ENCODE measurements at places on chromosomes 2 and 18.

DNA sequence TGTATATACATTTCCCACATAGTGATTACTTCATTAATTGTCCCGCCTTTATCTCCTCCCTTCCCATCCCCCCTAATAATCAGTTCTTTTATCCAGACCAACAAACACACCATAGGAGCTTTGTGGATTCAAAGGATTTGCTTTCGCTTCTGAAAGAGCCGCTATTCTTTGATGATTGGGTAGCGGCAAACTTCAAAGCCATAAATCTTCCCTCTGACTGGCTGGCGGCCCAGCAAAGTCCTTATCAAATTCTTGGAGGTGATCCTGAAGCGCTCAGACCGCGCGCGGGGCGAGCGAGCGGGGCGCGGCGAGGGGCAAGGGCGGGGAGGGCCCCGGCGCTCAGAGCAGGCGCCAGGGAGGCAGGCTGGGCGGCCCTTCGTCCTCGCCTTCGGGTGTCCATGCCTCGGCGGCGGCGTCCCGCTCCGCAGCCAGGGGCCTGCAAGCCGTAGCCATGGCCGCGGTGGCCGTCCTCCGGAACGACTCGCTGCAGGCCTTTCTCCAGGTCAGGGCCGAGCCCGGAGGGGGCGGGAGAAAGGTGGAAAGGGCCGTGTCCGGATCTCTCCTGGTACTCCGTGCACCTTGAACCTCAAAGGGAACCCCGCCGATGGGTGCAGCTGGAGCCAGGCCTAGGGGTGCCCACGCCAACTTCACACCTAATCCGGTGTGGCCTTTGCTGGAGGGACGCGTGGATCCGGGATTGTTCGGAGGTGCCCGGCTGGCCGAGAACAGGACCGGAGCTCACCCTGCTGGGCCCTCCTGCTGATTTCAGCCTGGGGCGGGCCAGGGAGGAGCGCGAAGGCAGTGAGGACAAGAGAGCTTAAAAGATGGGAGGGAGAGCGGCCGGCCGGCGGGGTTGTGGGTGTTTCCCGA, at the start of gene SP5:
SP5 (plus strand) TSS at position 276 of the 870 bp plus-strand sequence; CDS start at position 452, 176 bp downstream.
- no peak for DNase-seq

DNA sequence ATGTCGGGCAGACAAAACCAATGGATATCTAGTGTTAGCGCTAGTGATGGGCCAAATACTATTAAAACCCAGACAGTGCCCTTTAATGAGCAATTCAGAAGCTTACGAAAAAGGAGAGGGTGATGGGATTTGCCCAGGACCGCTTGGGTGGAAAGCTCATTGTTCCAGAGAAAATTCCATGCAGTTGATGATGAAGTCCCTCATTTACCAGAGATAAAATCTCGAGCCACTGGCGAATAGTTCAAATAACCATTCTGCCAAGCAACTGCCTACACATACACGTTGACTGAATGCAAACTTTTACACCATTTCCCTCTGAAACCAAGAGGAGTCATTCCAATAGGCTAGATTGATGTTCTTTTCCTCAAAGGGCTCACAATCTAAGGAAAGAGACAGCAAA, 73.6 kb upstream of the ARL4C start:
- DNase-seq: no peak

DNA sequence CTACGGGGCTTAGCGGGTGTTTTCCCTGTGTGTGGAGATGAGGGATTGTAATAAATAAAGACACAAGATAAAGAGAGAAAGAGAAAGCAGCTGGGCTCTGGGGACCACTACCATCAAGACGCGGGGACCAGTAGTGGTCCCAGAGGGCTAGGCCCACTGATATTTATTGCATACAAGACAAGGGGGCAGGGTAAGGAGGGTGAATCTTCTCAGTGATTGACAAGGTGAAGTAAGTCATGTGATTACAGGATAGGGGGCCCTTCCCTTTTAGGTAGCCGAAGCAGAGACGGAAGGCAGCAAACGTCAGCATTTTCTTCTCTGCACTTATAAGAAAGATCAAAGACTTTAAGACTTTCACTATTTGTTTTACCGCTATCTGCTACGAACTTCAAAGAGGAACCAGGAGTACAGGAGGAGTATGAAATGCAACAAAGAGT, 4.5 kb upstream of the GAL3ST2 start:
- DNase-seq: no peak

DNA sequence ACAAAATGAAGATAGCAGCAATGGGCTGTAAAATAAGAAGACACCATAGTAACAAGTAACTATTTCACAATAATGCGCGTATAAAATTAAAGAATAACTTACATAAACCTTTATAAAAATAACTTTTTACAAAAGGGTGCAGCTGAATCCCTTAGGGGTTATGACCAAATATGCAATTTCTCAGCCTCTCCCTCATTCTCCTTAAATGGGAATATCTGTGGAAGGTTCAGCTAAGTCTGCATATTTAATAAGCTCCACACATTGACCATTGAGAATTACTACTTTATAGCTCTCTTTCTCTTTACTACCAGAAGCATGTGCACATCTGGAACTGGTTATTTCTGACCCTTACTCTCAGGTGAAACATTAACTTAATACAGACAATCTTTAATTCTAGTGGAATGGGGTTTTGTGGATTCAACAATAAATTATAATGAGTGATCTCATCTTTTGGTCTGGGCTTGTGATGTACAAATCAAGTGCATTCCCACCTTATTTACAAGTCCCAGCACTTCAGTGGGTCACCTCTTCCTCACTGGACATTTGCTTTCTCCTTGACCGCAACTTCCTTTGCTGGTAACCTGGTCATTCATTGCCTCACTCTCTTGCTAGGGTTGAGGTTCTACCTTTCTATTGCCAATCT, 15.7 kb downstream of the ARHGAP15 start:
- DNase-seq: no peak

- DNase-seq: no peak
These were observed 4.2 kb downstream of the RNF144A start for GRCh38 chr2:6921321-6921922.

DNA sequence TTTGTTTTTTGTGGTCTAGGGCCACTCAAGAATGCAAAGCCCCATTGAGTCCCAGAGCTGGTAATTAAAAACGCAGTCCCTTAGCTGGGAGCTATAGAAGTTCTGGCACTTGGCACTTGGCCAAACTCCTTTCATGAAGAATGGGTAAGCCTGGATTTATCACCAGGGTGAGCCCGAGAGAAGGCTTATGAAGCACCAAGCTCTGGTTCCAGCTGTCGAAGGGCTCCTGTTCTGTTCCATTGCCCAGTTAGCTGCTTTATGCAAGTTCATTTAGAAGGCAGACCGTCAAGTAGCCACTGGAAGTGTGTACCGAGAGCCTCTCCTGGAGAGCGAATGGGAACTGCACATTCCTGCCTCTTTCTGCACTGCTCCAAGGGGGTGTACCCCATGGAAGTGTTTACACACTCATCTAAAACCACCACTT, 14.2 kb downstream of the ECEL1 start:
- no peak for DNase-seq

DNA sequence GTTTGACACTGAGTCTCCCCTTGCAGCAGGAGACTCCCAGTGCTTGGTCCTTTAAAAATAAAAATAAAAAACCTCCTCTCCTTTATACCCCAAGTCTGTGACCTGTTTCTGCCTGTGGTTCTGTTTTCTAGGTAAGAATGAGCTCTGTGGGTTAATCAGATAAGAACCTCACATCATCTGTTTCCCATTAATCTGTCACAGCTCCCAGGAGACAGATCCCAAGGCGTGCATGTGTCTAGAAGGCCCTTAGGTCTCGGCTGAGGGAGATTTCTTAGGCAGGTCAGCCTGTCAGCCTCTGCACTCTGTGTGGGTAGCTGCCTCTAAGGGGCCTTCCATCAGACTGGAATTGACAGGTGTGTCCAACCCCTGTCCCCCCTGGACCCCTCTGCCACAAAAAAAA, 80.7 kb downstream of the FHOD3 start:
- no peak for DNase-seq

DNA sequence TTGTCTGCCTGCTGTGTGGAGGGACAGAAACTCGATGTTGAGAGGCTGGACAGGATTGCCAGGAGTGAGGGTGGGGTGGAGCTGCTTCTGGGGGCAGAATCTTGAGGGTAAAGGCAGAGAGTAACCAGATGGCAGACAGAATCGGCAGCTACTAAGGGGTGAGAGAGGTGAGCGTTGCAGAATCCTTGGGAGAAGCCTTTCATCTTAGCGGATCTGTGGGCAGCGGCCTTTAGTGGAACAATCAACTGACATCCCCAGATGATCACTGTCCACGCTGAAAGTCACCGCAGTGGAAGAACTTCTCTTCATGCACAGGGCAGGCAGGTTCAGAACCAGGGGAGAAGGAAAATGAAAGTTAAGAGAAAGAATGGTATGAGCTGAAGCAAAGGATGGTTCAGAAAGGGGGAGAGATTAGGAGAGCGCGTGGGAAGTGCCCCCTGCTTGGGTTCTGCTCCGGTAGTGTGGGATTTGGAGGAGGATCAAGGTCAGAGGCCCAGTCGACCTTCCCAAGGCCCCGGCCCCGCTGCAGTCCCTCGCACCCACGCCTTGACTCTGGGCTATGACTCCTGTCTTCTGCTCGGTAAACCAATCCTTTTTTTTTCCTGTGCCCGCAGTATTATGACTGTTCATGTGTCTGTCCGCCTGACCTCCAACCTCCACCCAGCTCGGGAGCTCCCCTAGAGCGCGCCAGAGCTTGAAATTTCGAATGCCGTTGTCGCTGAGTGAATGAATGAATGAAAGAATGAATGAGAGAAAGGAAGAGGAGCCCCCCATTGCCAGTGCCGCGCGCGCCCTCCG, 584 bp downstream of the BOLA3 start:
- no peak for DNase-seq

DNA sequence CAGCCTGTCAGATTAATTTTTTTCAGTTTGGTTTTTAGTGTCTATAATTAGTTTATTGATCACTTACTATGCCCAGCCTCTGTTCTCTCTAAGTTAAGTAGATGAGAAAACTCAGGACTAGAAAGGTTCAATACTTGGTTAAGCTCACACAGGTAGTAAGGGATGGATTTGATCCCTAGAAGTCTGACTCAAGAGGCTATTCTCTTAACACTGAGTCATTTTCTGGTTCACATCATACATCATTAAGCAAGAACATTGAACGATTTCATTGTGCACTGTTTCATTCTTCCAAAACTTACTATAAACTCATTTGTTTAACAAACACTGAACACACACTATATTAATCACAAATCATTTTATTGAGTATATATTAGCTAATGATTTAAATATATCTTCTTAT, 54.1 kb upstream of the SLC38A11 start:
- no peak for DNase-seq

DNA sequence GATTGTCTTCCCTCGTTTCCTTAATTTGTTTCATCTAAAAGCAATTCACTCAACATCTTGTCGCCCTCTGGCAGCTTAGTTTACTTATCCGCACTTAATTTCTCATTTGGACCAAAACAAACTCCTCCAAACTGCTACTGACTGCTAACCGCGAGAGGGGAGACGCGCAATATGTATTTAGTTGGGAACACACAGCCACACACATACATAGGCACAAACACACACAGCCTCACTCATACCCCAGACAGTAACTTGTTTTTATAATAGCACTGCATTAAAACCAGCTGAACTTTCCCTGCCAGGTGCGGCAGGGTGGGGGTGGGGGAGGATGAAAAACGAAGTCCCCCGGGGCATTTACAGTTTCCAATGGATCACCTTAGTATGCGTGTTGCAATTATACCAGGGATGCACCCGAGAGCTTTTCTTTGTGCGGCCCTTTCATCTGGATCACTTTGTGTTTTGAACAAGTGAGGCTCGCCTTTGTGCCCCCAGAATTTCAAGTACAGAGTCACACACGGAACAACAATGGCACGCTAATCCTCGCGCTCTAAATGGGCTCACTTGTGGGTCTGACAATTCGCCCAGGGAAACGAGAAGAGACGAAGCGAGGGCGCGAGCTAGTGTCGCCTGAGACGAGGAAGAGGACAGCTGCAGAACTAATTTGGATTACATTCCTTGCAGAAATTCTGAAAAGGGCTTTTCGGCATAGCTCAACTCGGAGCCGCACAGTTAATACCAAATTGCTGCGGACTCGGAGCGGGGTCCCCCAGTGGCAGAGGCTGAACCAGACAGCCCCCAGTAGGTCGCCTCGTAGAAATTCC, 2.4 kb downstream of the ERBB4 start:
- peak; percentile 74 for DNase-seq

GRCh38 chr18:37538526-37539205, 26.9 kb downstream of the CELF4 start:
- DNase-seq: no peak

DNA sequence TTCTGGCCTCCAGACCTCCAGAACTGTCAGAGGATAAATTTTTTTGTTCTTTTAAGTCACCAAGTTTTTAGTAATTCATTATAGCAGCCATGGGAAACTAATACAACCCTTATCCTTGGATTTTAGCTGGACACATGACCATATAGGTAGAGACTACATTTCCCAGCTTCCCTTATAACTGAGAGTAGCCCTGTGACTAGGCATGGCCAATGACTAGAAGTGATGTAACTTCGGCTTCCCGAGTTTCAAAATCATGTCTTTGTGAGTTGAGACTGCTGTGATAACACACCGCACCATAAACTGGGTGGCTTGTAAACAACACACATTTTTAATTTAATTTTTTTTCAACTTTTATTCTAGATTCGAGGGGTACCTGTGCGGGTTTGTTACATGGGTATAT, 134.0 kb upstream of the SERTAD2 start:
- DNase-seq: no peak

Measured in C1 segment of cervical spinal cord (tissue), 14 donors.